ENCODE measurements at places on chromosomes 5 and 9. TPM values are rescaled to one million over a fixed set of nuclear protein-coding genes. Genes with fewer than 3 reads are reported as not detected.

The DNAH5 gene
- total RNA-seq = not detected

The FBP2 gene
- total RNA-seq = not detected

The PCA3 gene
- total RNA-seq = not detected

The IPO11 gene
- total RNA-seq = 17.9 TPM

The ARPC5L gene
- 37.5 TPM for total RNA-seq

The ANKRD18B gene
- total RNA-seq = 1.2 TPM

The PCDHB11 gene
- not detected for total RNA-seq

The C9orf78 gene
- total RNA-seq = 111 TPM

The TJP2 gene
- total RNA-seq = 30.2 TPM
